ENCODE measurements at places on chromosomes 2 and 18. TPM values are rescaled to one million over a fixed set of nuclear protein-coding genes. Genes with fewer than 3 reads are reported as not detected.

The M1AP gene
- polyA plus RNA-seq = 0.11 TPM

The SULT6B1 gene
- polyA plus RNA-seq = not detected

The GKN2 gene
- polyA plus RNA-seq = not detected

The COL3A1 gene
- 10.8 TPM for polyA plus RNA-seq

The LOXL3 gene
- polyA plus RNA-seq = 2.0 TPM

The TSGA10 gene
- polyA plus RNA-seq = 10.1 TPM

The DLX1 gene
- polyA plus RNA-seq = 0.15 TPM

The ADRA2B gene
- polyA plus RNA-seq = 1.1 TPM

The GALNT3 gene
- 13.7 TPM for polyA plus RNA-seq

The POTEF gene
- 0.02 TPM for polyA plus RNA-seq

The STARD6 gene
- not detected for polyA plus RNA-seq

The RNF125 gene
- polyA plus RNA-seq = 1.2 TPM

The SLC11A1 gene
- 6.4 TPM for polyA plus RNA-seq

The CCDC85A gene
- 0.27 TPM for polyA plus RNA-seq

The UPP2 gene
- not detected for polyA plus RNA-seq

The CFAP221 gene
- 13.6 TPM for polyA plus RNA-seq

The RNF181 gene
- 104 TPM for polyA plus RNA-seq

The DES gene
- polyA plus RNA-seq = 12.6 TPM

The CBLN2 gene
- not detected for polyA plus RNA-seq

The OLA1 gene
- polyA plus RNA-seq = 31.6 TPM

The IL36G gene
- polyA plus RNA-seq = not detected

The RAD51AP2 gene
- 0.23 TPM for polyA plus RNA-seq

The CMPK2 gene
- 1.7 TPM for polyA plus RNA-seq

The EMILIN2 gene
- polyA plus RNA-seq = 4.0 TPM

The GALNT13 gene
- 1.8 TPM for polyA plus RNA-seq

The NEMP2 gene
- 0.42 TPM for polyA plus RNA-seq

The TRIM43 gene
- polyA plus RNA-seq = not detected

The CAVIN2 gene
- 4.2 TPM for polyA plus RNA-seq

The SLC9A4 gene
- not detected for polyA plus RNA-seq

The DHRS9 gene
- polyA plus RNA-seq = 0.27 TPM

The ANKRD30B gene
- polyA plus RNA-seq = 1.2 TPM

The PRKAG3 gene
- polyA plus RNA-seq = not detected

The IL1B gene
- polyA plus RNA-seq = 0.80 TPM

The POTEI gene
- 0.26 TPM for polyA plus RNA-seq

The TET3 gene
- polyA plus RNA-seq = 4.4 TPM

The DOCK10 gene
- 3.2 TPM for polyA plus RNA-seq

The KCNG3 gene
- polyA plus RNA-seq = 0.42 TPM

The PSMA8 gene
- polyA plus RNA-seq = not detected

The TMEM131 gene
- polyA plus RNA-seq = 8.1 TPM

The TBC1D8 gene
- polyA plus RNA-seq = 46.2 TPM

The MBOAT2 gene
- polyA plus RNA-seq = 5.7 TPM

The TMEM247 gene
- not detected for polyA plus RNA-seq
